ENCODE measurements at places on chromosomes 2 and 18. TPM values are rescaled to one million over a fixed set of nuclear protein-coding genes. Genes with fewer than 3 reads are reported as not detected.

Gene TSPYL6
- total RNA-seq = not detected

Gene ZC3H6
- total RNA-seq = 2.7 TPM

Gene ATP8B1
- 43.2 TPM for total RNA-seq

Gene ANKRD30B
- total RNA-seq = not detected

Gene NEURL3
- not detected for total RNA-seq

Gene BUB1
- 68.6 TPM for total RNA-seq
